Fibroblast of the aortic adventitia (primary cell): ENCODE measurements at places on chromosomes 1 and 21. TPM values are rescaled to one million over a fixed set of nuclear protein-coding genes. Genes with fewer than 3 reads are reported as not detected.

DNA sequence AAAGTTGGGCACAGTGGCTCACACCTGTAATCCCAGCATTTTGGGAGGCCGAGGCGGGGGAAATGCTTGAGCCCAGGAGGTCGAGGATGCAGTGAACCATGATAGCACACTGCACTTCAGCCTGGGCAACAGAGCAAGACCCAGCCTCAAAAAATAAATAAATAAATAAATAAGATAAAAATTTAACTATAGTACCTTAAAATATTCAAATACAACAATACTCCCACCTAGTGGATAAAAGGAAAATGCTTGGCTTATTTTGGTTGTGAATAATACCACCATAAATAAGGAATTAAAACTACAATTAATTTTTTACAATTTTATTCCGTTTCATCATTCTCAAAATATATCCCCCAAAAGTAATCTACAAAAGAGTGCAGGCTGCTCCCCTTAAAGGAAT lies 8.1 kb downstream of the PSMG1 start:
- peak; percentile 43 for DNase-seq

GRCh38 chr1:170567214-170567613 lies 35.2 kb downstream of the GORAB start:
- DNase-seq = no peak

- DNase-seq = peak; percentile 28
Observed at GRCh38 chr1:113859478-113860175, 11.9 kb downstream of the PTPN22 start.

- DNase-seq = no peak
Observed at GRCh38 chr1:47694011-47694890, 256.4 kb downstream of the FOXD2 start.

DNA sequence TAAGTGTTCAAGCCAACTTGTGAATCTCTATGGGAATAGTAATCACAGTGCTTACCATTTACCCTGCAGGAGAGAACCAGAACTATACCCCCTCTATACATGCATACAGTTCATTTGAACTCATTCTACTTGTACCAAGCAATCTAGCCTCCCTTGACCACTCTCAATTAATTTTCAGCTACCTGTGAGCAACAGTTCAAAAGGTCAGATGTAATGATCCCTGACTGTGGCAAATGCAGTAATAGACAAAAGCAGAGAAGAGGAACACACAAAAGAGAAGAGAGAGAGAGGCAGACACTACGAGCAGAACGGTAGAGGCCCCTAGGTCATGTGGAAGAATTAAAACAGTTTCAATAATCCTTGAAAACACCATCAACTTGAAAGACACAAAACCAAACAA lies 52.8 kb downstream of the FMO4 start:
- DNase-seq = no peak

GRCh38 chr1:43002766-43003165 lies 44.1 kb upstream of the SLC2A1 start:
- DNase-seq = no peak

- no peak for DNase-seq
Observed at GRCh38 chr21:29825936-29826335, 113.9 kb downstream of the GRIK1 start.

- no peak for DNase-seq
Observed at GRCh38 chr1:37629008-37629407, 5.7 kb downstream of the RSPO1 start.

DNA sequence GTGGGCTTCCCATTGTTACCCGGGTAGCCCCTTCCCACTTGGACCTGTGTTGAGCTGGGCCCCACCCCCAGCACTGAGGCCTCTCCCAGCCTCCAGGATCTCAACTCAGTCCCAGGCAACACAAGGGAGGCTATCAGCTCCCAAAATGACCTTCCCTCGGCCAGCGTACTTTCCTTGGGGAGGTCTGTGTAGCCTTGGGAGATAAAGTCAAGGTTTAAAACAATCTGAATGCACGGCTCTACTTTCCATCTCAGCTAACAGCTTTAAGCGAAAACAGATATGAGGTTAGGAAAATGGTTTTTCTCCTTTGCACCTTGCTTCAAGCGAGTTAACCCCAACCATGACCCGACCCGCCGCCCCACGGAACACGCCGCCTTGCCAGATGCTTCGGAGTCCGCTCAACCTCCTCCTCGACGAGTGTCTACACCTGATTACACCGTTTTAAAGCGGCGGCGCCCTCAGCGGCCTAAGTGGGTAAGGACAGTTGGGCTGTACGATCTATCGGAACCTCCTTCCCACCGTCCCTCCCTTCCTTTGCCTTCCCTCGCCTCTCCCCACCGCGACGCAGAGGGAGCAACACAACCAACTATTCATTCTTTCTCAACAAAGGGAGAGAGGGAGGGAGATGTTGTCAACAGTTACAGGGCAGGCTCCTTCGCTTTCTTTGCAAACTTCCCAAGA lies 1.1 kb downstream of the BCAR3 start:
- DNase-seq = peak; percentile 91

DNA sequence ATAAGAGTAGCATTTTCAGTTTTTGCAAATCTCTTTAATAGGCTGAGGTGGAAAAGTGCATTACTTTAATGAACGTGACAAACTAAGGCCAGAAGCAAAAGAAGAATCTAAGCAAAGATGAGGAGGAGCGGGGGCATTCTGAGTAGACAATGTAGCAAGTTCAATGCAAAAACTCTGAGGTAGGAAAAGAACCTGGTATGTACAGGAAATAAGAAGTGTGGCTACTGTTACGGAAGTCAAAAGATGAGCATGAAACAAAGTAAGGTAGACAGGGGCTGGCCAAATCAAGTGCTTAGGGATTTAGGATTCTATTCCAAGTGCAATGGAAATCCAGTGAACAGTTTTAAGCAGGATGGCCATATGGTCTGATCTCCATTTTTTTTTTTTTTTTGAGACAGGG lies 63.7 kb downstream of the TOR3A start:
- no peak for DNase-seq

DNA sequence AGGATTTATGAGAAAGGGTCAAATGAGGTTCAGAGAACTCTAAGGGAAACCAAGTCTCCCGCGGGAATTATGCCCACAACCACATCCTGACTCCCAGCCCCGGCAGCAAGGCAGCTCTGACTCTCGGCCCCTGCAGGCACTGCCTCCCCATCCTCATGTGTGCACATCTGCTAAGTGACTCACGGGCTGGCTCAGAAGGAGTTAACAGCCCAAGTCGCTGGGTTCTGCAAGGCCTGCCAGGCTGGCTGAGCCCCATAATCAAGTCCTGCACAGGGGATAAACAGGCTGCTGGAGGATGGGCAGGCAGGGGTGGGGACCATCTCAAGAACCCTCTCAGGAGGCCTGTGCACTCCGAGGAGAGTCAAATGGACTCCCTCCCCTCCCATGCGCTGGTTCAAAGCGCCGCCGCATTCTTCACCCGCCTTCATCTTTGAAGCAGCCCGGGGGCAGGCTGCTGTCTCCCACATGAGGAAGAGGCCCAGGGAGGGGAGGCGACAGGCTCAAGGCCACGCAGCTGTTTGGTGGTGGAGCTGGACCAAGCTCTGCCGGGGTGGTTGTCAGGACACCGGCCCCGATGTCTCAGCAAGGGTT lies 344.3 kb downstream of the MATN1 start:
- peak; percentile 32 for DNase-seq

GRCh38 chr21:41407541-41408460 lies 18.2 kb upstream of the MX1 start:
- no peak for DNase-seq

DNA sequence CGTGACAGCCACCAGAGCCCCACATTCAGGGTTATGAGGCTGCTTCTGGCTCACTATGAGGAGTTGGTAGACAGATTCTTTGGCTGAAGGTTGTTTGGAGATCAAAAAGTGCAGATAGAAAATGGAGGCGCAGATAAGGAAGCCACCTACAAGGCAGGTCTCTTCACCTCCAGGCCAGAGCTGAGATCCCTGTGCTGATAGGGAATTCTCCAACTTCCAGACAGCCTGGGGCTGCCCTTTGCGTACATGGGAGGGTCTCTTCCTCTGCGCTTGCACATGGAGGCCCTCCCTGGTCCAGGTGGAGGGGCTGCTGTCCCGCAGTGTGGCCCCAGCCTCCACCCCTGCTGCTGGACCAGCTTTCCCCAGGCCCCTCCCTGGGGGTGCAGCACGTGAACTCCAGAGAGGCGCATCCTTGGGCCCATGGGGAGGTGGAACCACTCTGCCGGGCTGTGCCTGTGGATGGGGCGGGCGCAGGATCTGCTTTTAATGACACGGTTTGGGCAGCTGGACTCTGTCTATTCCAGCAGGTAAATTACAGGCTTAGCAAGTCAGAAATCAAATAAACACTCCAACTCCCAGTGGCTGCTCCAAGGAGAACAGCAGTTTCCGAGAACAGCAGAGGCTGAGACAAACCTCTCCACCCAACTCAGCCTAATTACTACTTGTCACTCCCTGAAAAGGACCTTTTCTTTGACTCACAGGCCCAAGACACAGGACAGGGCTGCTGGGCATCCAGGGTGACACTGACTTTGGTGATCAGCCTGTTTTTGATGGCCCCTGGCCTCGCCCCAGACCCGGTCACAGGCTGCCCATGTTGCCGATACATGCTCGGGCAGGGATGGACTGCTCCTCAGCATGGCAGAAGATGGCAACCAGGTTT lies 12.4 kb downstream of the OXCT2 start:
- DNase-seq = no peak

DNA sequence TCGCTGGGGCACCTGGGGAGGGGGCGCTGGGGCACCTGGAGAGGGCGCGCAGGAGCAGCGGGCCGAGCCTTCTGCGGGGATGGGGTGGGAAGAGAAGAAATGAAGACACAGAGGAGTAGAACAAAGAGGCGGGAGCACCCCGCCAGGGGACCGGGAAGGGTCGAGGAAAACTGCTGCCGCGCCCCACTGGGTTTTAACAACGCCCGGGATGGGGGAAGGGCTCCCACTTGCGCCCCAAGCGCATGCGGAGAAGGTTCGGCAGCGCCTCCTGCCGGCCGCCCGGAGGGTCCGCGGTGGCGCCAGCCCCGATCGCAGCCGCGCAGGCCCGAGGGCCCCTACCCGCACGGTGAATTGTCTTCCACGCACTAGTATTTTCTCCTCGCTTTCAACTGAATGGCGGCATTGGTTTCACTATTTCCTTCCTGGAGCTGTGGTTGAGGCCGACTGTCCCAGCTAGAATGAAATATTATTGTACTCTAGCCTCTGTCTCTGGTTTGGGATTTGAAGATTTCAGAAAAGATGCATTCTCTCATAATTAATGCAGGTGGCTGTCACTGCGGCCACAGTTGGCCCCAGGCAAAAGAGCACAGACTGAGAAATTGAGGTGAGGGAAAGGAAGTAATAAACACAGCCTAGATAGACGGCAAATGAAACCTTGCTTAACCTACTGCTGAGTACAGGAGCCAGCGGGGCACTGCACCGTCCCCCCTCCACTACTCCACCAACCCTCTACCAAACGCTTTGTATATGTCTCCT lies 57.3 kb downstream of the MAB21L3 start:
- DNase-seq = peak; percentile 57

- no peak for DNase-seq
Observed at GRCh38 chr1:3630914-3631313, 6.1 kb downstream of the TPRG1L start.

- no peak for DNase-seq
Observed at GRCh38 chr1:24075946-24076345, 36.0 kb downstream of the MYOM3 start.

DNA sequence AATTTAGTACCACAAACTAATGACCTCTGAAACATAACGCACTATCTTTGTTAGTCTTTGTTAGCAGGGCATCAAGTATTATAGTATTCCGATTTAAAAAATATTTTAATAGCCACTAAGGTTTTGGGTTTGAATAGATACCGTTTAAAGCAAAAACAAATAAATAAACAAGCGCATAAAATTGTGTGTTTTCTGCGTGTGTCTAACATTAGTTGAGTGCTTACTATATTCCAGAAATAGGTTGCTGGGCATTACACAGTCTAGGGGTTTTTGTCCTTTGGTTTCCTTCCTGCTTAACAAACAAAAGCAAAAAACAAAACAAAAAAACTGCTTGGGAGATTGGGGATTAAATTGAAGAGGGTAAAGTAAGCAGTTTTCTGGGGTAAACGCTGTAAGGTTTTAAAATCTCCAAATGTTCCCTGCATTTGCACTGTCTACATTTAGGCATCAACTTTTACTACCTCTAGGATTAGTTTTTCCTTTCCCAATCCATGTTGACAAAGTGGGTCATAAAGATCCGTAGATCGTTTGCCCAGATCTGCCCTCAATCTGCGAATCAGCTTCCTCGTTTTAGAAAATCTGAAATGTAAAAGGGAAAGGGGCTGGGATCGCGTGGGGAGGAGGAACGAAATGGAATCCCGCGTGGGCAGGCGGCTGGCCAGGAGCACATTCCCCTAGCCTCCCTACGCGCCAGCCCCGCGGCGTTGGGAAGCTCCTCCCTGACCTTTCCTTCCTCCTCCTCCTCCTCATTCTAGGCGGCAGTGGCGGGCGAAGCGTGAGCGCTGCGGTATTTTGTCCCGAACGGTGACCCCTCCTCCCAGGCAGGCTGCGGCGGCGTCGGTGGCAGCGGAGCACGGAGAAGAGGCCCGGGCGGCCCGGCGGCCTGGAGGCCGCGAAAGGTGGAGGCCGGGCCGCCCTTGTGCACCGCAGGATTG lies at the start of gene KCTD3:
KCTD3 (plus strand) TSS at position 749 of the 935 bp plus-strand sequence. CDS start 382 bp downstream, outside the sequence.
- DNase-seq = peak; percentile 73

GRCh38 chr1:9413071-9413876 lies 120.6 kb downstream of the SPSB1 start:
- peak; percentile 95 for DNase-seq

DNA sequence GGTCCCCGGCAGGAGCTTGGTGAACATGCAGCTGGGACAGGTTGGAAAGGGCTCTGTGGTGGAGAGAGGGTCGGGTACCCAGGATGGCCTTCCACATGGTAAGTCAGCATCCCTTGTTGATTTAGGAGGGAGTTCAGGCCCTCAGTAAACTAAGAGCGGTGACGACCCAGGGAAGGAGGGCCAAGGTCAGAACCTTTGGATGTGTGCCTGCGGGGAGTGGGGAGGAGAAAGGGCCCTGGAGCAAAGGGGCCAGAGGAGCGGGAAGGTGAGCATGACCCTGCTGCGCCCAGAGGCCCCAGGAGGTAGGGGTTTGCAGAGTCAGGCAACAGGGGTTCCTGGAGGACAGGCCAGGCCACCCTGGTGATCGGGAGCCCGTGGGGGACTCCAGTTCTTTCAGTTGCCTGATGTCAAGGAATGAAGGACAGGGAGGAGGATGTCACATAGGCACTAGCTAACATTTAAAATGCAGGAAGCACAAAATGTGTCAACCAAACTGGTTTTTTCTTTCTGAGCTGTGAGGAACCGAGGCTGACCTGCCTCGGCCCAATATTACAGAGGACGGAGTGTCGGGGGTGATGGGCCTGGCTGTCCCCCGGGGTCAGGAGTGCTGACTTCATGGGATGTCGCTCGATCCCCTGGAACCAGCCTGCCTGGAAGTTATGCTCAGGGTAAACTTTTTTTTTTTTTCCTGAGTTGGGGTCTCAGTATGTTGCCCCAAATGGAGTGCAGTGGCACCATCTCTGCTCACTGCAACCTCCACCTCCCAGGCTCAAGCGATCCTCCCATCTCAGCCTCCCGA lies 117.4 kb upstream of the SLC45A1 start:
- DNase-seq = no peak

The SPRR2A gene
- not detected in 2 replicates for total RNA-seq

The MSH4 gene
- 0.09 and 0.16 TPM in 2 replicates for total RNA-seq

The CHRM3 gene
- 0.09 TPM in 1 of 2 replicates, not detected in the other for total RNA-seq

The SLC50A1 gene
- total RNA-seq = 25.6 and 39.3 TPM in 2 replicates

The COL8A2 gene
- 11.0 and 20.9 TPM in 2 replicates for total RNA-seq

The TMEM200B gene
- 9.5 and 24.9 TPM in 2 replicates for total RNA-seq

The ALDH4A1 gene
- total RNA-seq = 7.8 and 9.5 TPM in 2 replicates

The CD1D gene
- 0.09 TPM in 1 of 2 replicates, not detected in the other for total RNA-seq

The FCRLB gene
- total RNA-seq = 3.0 and 4.7 TPM in 2 replicates

The OR2AK2 gene
- total RNA-seq = not detected in 2 replicates

The FCRL5 gene
- not detected in 2 replicates for total RNA-seq

The GUCA2B gene
- not detected in 2 replicates for total RNA-seq

The CASP9 gene
- total RNA-seq = 5.2 and 7.1 TPM in 2 replicates
